Activated T-cell treated with anti-CD3 and anti-CD28 coated beads, Interleukin-2, amount 50 U/mL, for 72 hours (primary cell): ENCODE measurements at places on chromosomes 5 and 9. TPM values are rescaled to one million over a fixed set of nuclear protein-coding genes. Genes with fewer than 3 reads are reported as not detected.

- DNase-seq: no peak
Measured at GRCh38 chr9:108991479-108991878, 21.8 kb downstream of the CTNNAL1 start.

- no peak for DNase-seq
Measured at GRCh38 chr5:163269624-163270023, 167.8 kb upstream of the CCNG1 start.

Gene GMCL2
- total RNA-seq: not detected

Gene OSMR
- total RNA-seq: 0.63 TPM

Gene ESM1
- total RNA-seq: 0.23 TPM

DNA sequence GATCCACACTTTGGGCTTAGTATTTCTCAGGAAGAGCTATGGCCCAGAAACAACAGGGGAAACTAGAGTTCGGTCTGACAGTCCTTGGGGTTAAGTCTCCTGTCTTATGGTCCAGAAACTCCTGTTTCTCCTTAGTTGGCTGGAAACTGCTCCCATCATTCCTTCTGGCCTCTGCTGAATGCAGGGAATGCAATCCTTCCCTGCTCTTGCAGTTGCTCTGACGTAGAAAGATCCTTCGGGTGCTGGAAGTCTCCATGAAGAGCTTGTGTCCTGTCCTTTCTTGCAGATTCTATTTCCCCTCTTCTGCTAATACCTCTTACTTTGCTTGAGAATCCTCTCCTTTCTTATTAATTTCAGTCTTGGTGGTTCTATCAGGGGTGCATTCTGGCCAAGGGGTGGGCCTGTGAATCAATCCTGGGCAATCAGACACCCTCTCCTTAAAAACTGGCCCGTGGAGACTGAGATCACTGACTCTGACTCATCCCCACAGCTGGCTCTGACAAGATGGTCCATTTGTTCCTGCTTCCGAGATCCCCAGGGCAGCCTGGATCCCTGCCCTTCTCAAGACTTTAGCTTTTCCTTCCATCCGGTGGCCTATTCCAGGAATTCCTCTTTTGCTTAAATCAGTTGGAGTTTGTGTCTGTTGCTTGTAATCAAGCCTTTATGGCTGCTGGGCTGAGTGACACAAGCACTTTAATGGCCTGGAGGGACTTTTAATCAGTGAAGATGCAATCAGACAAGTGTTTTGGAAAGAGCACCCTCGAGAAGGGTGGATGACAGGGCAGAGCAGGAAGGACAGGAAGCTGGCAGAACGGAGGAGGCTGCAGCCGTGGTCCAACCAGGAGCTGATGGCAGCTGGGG is 23.7 kb downstream of the PTGS1 start:
- DNase-seq: no peak

Gene HAND1
- not detected for total RNA-seq

GRCh38 chr5:893711-894110 is 1.0 kb downstream of the TRIP13 start:
- no peak for DNase-seq

Gene LCN15
- total RNA-seq: not detected

Gene IPO11
- total RNA-seq: 39.7 TPM

DNA sequence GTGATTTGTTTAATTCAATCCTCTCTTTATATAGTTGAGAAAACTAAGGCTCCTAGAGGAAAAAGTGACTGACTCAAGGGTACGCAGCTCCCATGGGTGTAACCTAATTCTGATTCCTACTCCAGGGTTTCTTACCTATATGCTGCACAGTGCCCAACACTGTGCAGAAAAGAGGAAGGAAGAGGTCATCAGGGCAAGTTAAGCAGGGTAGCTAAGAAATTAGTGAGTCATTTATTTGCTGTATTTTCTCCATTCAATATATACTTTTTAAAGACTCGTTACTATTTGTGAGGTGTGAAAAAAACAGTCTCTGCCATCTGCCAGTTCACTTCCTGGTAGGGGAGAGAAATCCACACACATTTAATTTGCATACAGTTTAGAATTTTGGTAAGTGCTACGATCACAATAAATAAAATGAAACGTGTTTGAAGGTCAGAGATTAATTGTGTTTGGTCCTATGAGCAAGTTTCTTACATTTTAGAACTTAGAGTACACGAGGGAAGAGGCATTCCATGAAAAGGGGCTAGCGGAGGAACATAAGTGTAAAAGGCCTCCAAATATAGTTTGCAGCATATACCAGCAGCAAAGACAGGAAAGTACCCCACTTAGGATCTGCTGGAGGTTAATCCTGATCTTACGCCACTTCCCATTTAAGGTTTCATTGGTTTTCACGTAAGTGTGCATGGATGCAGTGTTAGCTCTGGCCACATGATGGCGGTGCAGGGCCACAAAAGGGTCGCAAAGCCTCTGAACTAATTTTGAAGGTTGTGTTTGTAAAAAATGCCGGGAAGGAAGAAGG is 59.9 kb upstream of the TLR4 start:
- DNase-seq: peak; percentile 60

Gene PCDHA9
- total RNA-seq: not detected

Gene ZFP2
- 0.58 TPM for total RNA-seq

DNA sequence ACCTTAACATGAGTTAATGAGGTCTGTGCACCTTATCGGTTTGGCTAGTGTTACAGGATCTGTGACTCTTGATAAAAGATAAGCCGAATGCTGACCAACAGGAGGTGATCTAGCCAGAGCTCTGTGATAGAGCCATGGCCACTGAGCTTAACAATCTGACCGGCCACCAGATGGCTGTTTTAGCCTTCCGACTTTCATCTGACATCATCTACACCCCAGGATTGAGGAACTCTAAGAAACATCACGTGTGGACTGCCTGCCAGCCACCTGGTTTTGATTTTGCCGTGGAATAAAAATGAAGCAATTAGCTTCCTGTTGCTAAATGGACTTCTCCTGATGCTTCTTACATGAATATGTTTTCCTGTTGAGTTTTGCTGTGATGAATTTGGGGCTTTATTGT is 281.3 kb downstream of the CEMIP2 start:
- DNase-seq: no peak

- no peak for DNase-seq
Measured at GRCh38 chr9:36119476-36119875, 17.1 kb upstream of the GLIPR2 start.

Gene ADGRD2
- not detected for total RNA-seq

DNA sequence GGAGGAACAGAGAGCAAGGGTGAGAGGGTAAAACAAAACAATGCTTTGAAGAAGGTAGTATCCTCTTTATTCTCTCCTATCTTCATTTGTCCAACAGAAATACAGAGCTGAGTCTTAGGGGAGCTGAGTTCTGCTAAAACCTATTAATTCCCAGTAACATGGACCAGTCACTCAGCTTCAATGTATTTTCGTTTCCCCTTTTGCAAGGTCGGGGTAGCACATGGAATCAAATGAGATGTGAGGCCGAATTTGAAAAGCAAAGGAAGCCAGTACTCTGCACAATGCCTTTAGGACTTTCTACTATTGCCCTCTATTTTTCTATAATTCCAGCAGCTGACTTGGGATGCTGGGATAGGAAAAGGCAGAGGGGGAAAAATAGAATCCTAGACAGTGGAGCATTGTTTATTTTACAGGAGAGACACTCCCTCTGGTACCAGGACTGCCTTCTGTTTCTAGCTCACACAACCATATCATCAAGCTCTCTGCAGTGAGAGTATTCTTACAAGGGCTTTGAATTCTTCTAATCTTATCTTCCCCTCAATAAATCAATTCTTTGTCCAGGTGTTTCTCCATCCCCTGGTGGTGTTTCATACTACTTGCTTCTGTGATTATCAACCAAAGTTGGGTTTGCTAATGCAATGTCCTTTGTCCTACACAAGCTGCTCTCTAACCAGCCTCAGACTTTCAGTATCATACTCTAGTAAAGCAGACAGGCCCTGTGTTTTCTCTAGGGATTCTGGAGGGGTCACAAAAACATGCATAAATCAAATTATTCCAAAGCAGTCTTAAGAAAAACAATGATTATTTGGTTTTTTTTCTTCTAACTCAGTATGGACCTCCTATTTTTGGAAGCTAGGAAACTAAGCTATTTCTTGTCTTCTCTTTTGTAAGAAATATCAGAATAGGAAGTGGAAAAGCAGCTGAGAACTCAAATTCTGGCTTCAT is 341.5 kb downstream of the OSTF1 start:
- DNase-seq: no peak

Gene ARPC5L
- total RNA-seq: 116 TPM

Gene RNF180
- total RNA-seq: not detected

Gene SLC34A3
- 0.14 TPM for total RNA-seq

DNA sequence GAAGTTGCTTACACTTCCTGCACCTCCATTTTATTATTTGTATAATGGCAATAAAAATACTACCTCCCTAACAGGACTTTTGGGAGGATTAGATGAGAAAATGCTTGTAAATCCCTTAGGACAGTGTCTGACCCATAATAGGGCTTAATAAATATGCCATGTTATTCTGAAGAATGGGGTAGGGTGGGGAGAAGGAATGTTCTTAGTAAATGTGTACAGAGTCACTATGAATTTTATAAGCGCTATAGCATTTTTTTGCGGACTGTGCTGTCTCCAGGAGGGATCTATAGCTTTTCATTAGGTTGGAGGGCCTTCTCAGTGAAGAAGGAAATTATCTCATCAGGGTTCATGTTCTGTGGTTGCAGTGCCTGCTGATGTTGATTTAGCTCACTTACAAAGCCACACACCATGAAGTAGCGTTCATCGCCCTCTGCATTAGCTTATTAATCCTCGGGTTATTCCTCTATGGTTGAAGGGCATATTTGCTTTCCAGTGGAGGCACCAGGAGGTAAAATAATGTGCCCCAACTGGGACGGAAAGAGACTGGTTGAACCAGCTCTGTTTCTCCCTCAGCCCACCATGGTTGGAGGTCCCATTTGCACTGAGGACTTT is 497.1 kb downstream of the ARHGEF28 start:
- DNase-seq: no peak

Gene DND1
- total RNA-seq: 4.6 TPM

GRCh38 chr9:32554107-32554506 is 1.7 kb upstream of the TOPORS start:
- DNase-seq: no peak

- no peak for DNase-seq
Measured at GRCh38 chr9:3391414-3391813, 134.4 kb downstream of the RFX3 start.

GRCh38 chr5:42840269-42840668 is 28.6 kb upstream of the SELENOP start:
- DNase-seq: no peak

DNA sequence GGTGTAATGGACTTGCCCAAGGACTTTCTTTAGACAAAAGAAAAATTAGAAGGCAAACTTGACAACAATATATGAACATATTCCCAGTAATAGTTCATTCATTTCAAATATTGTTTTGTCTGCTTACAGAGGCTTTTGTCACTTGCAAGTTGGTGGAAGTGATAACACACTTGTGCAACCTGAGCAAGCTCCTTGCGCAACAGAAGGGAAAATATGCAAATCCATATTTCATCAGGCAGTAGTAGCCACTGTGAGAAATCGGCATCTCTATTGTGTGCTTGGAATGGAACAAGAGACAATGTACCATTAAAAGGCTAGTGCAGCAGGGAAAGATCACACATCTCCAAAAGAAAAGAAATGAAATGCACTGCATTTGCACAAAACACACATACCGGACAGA is 125.3 kb upstream of the RASEF start:
- no peak for DNase-seq

GRCh38 chr9:90451804-90452203 is 190.8 kb downstream of the DIRAS2 start:
- DNase-seq: no peak

DNA sequence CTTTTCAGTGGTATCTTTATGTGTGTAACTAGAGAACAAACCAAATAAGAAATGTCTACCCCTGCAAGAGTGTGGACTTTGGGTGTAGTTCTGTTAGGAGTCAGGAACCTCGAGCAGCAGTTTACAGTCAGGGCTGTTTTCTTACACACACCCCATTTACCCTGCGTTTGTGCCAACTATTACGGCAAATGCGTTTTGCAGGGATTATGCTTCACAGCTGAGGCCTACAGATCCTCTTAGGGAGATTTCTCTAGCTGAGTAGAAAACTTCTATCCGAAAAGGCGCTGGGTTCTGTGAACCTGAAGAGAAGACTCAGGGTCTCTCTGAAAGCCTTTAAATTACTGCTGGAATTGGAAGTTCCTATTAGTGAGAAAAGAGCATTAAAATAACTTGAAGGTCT is 51.4 kb downstream of the ACER2 start:
- DNase-seq: no peak

- DNase-seq: no peak
Measured at GRCh38 chr5:119596046-119596445, 33.3 kb upstream of the FAM170A start.

DNA sequence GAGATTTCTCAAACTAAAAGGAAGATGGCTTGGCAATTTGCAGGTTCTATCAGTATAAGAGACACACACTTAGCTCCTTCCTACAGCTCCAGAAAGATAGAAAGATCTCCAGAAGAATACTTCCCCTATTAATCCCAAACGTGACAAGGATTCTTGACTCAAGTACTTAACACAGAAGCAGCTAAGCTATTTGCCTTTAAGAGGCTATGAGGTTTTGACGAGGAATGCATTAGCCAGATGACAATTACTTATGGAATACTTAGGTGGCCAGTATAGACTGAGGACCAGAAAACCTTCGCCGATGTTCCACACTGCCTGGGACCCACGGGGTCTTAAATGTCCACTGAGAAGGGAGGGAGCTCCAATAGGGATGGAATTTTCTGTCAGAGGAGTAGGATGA is 340.5 kb upstream of the KIF2A start:
- DNase-seq: no peak

- no peak for DNase-seq
Measured at GRCh38 chr5:154401931-154402330, 43.9 kb upstream of the SAP30L start.

- no peak for DNase-seq
Measured at GRCh38 chr9:93676310-93677047, 100.1 kb downstream of the PHF2 start.
